ENCODE measurements at places on chromosomes 3 and 15. TPM values are rescaled to one million over a fixed set of nuclear protein-coding genes. Genes with fewer than 3 reads are reported as not detected.

Gene AMT
- total RNA-seq: 5.2 TPM

GRCh38 chr3:179454887-179455286 lies 3.6 kb upstream of the GNB4 start:
- H3K36me3 ChIP-seq: no peaks in the 10 kb centered on the region
- DNase-seq: no peak
- no peak overlapping the region for H3K27ac ChIP-seq
- peaks cover 9% of the 10 kb centered on the region for H3K4me1 ChIP-seq
- no peak overlapping the region for H3K4me3 ChIP-seq

GRCh38 chr15:67107014-67107812 lies 41.8 kb downstream of the SMAD3 start:
- DNase-seq: peak; percentile 100
- H3K36me3 ChIP-seq: no peaks in the 10 kb centered on the region
- H3K27me3 ChIP-seq: no peaks in the 10 kb centered on the region
- peak overlapping the region; percentile 100 for H3K27ac ChIP-seq
- H3K4me1 ChIP-seq: peaks cover 72% of the 10 kb centered on the region

DNA sequence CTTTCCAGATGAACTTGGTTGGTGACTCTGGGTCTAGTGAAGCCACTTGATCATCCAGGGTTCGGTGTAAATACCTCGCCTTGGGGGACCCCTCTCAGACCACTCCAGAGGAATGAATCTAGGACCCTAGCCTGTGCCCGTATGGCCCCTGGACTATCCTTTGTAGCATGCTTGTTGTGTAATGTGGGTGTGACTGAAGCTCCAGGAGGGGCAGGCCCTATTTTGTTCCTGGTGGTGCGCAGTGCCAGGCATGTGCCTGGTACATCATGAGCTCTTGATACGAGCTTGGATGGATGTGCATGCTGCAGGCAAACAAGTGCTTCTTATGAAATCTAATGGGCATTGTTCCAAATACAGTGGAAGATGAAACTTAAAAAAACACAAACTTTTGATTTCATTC lies 82.8 kb downstream of the EBLN2 start:
- no peak overlapping the region for H3K27ac ChIP-seq
- no peak for DNase-seq
- no peaks in the 10 kb centered on the region for H3K36me3 ChIP-seq
- peaks cover 4% of the 10 kb centered on the region for H3K4me1 ChIP-seq

- no peaks in the 10 kb centered on the region for H3K4me1 ChIP-seq
- H3K27me3 ChIP-seq: no peaks in the 10 kb centered on the region
- DNase-seq: no peak
- no peak overlapping the region for H3K27ac ChIP-seq
Observed at GRCh38 chr15:67329984-67330733, 75.6 kb downstream of the IQCH start.

DNA sequence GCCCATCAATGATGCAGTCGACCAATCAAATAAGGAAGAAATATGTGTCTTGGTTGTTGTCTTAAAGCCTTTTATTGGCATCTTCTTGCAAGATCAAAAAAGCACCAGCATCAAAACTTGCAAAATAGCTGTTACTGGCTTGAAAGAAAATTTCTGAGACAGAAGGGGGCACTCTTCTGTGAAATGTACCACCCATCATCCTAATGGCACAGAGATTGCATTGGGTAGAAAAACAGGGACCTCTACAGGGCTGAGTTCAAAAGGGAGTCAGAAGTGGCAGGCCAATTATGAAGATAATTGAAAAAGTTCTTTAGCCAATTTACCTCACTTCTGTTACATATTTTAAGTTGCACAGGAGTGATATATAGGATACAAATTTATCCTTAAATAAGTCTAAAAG lies 122.3 kb upstream of the GPR149 start:
- no peak overlapping the region for H3K27ac ChIP-seq
- no peaks in the 10 kb centered on the region for H3K27me3 ChIP-seq
- no peaks in the 10 kb centered on the region for H3K36me3 ChIP-seq
- H3K4me3 ChIP-seq: no peak overlapping the region
- H3K4me1 ChIP-seq: no peaks in the 10 kb centered on the region
- no peak for DNase-seq

Gene NR1I2
- not detected for total RNA-seq

- H3K36me3 ChIP-seq: no peaks in the 10 kb centered on the region
- no peak for DNase-seq
- no peak overlapping the region for H3K4me3 ChIP-seq
- no peak overlapping the region for H3K27ac ChIP-seq
- H3K4me1 ChIP-seq: no peaks in the 10 kb centered on the region
Observed at GRCh38 chr15:57761562-57761961, 55.0 kb downstream of the POLR2M start.

DNA sequence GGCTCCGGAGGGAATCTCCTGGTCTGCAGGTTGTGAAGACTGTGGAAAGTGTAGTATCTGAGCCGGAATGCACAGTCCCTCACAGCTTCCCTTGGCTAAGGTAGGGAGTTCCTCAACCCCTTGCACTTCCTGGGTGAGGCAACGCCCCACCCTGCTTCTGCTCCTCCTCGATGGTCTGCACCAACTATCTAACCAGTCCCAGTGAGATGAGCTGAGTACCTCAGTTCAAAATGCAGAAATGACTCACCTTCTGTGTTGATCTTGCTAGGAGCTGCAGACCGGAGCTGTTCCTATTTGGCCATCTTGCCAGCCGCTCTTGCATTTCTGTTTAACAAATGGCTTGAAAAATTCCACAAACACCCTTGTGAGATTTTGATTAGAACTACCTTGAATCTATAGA lies 156.1 kb downstream of the STXBP5L start:
- DNase-seq: no peak
- no peaks in the 10 kb centered on the region for H3K27me3 ChIP-seq
- no peaks in the 10 kb centered on the region for H3K4me1 ChIP-seq
- no peak overlapping the region for H3K4me3 ChIP-seq

GRCh38 chr3:120780977-120781376 lies 38.4 kb downstream of the GTF2E1 start:
- peak overlapping the region; percentile 48 for H3K4me3 ChIP-seq
- peaks cover 3% of the 10 kb centered on the region for H3K36me3 ChIP-seq
- H3K27ac ChIP-seq: peak overlapping the region; percentile 89
- peaks cover 13% of the 10 kb centered on the region for H3K4me1 ChIP-seq
- DNase-seq: peak; percentile 91

GRCh38 chr15:95919460-95919859 lies 411.0 kb upstream of the NR2F2 start:
- DNase-seq: peak; percentile 7
- no peak overlapping the region for H3K27ac ChIP-seq
- H3K36me3 ChIP-seq: no peaks in the 10 kb centered on the region
- H3K27me3 ChIP-seq: no peaks in the 10 kb centered on the region

Gene KBTBD12
- total RNA-seq: not detected

DNA sequence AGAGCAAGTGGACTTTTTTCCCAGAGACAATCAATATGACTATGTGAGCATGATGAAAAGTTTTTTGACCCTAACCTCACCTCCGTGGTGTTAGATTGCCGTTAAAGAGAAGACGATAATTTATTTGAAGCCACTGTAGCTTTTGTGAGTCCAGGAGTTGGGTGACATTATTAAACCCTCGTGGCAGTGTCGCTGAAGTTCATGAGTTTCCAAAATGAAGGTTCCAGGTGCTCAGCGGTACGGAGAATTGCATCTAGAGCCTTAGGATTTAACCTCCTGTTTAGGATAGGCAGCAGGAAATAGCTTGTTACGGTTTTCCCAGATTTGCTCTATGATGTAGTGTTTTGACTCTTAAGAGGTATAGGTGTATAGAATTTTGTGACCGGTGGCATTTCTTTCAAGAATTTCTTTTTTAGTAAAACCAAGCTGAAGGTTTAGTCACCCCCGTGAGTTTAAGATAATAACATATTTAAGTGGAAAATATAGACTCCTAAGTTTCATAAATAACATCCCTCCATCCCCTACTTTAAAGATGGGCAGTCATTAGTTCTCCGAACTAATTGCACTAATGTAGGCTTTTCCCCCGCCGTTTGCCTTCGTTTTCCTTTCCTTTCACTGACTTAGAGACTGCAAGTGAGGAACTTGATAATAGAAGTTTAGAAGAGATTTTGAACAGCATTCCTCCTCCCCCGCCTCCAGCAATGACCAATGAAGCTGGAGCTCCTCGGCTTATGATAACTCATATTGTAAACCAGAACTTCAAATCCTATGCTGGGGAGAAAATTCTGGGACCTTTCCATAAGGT lies 2.0 kb downstream of the SMC4 start:
- peak overlapping the region; percentile 92 for H3K27ac ChIP-seq
- H3K4me1 ChIP-seq: peaks cover 8% of the 10 kb centered on the region
- no peaks in the 10 kb centered on the region for H3K27me3 ChIP-seq

- no peaks in the 10 kb centered on the region for H3K4me1 ChIP-seq
- no peak for DNase-seq
- no peaks in the 10 kb centered on the region for H3K27me3 ChIP-seq
- no peaks in the 10 kb centered on the region for H3K36me3 ChIP-seq
Observed at GRCh38 chr3:107555359-107555758, 32.6 kb downstream of the BBX start.

Gene CHDH
- 0.22 TPM for total RNA-seq

DNA sequence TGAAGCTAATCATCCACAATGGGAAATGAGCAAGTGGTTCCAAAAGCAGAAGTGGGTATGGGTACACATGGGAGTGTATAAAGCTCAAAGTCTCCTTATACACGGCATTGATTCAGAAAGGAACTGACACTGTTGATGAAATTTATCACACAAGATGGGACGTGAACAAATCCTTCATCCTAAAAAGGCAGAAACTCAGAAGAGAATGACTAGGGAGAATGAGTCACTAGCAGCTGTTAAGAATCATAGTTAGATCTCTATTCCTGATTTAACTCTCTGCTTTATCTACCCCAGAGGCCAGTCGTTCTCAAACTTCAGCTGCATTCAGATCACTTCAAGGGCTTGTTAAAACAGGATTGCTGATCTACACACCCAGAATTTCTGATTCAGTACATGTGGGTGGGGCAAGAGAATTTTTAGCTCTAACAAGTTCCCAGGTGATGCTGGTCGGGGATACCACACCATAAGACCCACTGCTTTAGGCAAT lies 97.7 kb upstream of the PHLDB2 start:
- H3K27me3 ChIP-seq: no peaks in the 10 kb centered on the region
- no peak overlapping the region for H3K4me3 ChIP-seq
- H3K27ac ChIP-seq: peak overlapping the region; percentile 85
- peak; percentile 89 for DNase-seq
- H3K36me3 ChIP-seq: no peaks in the 10 kb centered on the region

GRCh38 chr3:20323307-20323927 lies 137.4 kb upstream of the SGO1 start:
- H3K27me3 ChIP-seq: no peaks in the 10 kb centered on the region
- DNase-seq: peak; percentile 29
- H3K27ac ChIP-seq: no peak overlapping the region
- H3K4me3 ChIP-seq: no peak overlapping the region

GRCh38 chr3:190973771-190974170 lies 111.3 kb upstream of the GMNC start:
- H3K4me3 ChIP-seq: no peak overlapping the region
- DNase-seq: no peak
- H3K27me3 ChIP-seq: no peaks in the 10 kb centered on the region
- no peak overlapping the region for H3K27ac ChIP-seq
- H3K4me1 ChIP-seq: no peaks in the 10 kb centered on the region

Gene DUSP7
- total RNA-seq: 24.9 TPM

Gene TMEM212
- total RNA-seq: not detected

Gene TP63
- 0.94 TPM for total RNA-seq

GRCh38 chr15:78147566-78147965 lies 1.6 kb upstream of the IDH3A start:
- no peak overlapping the region for H3K27ac ChIP-seq
- no peak overlapping the region for H3K4me3 ChIP-seq
- peaks cover 14% of the 10 kb centered on the region for H3K4me1 ChIP-seq
- no peak for DNase-seq
- no peaks in the 10 kb centered on the region for H3K27me3 ChIP-seq
- no peaks in the 10 kb centered on the region for H3K36me3 ChIP-seq

GRCh38 chr15:74038707-74039655 lies 43.4 kb downstream of the GOLGA6A start:
- H3K4me3 ChIP-seq: no peak overlapping the region
- H3K27ac ChIP-seq: no peak overlapping the region
- peaks cover 29% of the 10 kb centered on the region for H3K4me1 ChIP-seq
- no peaks in the 10 kb centered on the region for H3K27me3 ChIP-seq
- peaks cover 4% of the 10 kb centered on the region for H3K36me3 ChIP-seq

Gene COL6A5
- 0.05 TPM for total RNA-seq

- no peaks in the 10 kb centered on the region for H3K27me3 ChIP-seq
- no peaks in the 10 kb centered on the region for H3K36me3 ChIP-seq
- peak; percentile 6 for DNase-seq
- H3K4me1 ChIP-seq: no peaks in the 10 kb centered on the region
- H3K27ac ChIP-seq: no peak overlapping the region
- no peak overlapping the region for H3K4me3 ChIP-seq
Observed at GRCh38 chr3:147977001-147977400, 567.8 kb downstream of the ZIC1 start.

DNA sequence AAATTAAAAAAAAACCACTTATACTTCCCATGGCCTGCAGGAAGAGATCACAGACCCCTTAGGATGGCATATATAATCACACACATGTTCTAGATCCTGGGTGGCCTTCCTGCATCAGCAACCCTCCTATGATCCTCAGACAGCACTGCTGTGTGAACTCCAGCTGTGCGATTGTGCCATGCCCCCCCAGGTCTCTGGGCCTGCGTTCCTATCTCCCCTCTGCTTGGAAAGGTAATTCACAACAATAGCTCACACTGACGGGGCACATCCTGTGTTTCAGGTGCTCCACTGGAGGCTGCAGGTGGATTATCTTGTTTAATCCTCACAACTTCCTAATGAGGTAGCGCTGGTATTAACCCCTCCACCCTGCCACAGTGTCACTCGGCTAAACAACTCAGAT lies 71.2 kb upstream of the GLCE start:
- H3K27me3 ChIP-seq: peaks cover 32% of the 10 kb centered on the region
- H3K27ac ChIP-seq: no peak overlapping the region
- H3K4me3 ChIP-seq: no peak overlapping the region

Gene SEMA7A
- 26.7 TPM for total RNA-seq

DNA sequence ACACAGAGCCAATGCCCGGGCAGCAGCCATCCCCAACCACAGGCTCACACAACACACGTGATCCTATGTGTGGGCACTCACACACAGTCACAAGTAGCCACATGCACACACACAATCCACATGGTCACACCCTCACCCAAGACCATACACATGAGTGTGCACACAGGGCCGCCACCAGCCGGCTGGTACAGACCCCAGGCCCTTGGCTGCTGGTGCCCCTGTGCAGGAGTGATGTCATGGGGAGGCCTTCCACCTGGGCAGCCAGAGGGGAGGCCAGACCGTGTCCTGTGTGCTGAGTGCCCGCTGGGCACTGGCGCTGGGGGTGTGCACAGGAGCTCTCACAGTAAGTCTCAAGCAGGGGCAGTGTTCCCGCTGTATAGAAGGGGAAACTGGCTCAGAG lies 36.9 kb downstream of the DNAJB8 start:
- H3K27me3 ChIP-seq: peaks cover 58% of the 10 kb centered on the region
- H3K4me3 ChIP-seq: no peak overlapping the region
- no peak overlapping the region for H3K27ac ChIP-seq
- H3K36me3 ChIP-seq: no peaks in the 10 kb centered on the region
- no peaks in the 10 kb centered on the region for H3K4me1 ChIP-seq

DNA sequence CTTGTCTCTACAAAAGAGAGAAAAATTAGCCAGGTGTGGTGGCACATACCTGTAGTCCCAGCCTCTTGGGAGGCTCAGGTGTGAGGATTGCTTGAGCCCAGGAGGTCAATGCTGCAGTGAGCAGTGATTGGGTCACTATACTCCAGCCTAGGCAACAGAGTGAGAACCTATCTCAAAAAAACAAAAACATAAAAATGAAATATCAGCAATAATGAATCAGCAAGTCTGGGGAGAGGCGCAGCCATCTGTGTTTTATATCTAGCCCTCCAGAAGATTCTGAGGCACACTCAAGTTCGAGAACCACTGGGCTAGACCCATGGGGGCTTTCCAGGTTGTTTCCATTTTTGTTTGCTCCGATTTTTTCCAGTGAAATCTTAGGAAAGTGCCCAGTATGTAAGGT lies 88.1 kb upstream of the BCL6 start:
- H3K27ac ChIP-seq: no peak overlapping the region
- H3K36me3 ChIP-seq: no peaks in the 10 kb centered on the region
- DNase-seq: no peak
- no peak overlapping the region for H3K4me3 ChIP-seq
- H3K27me3 ChIP-seq: no peaks in the 10 kb centered on the region

Data from astrocyte (in vitro differentiated cells and primary cell).